Cardiac muscle cell (in vitro differentiated cells and primary cell): ENCODE measurements at places on chromosomes 2 and 18.
A peak's percentile ranks its signal among the peaks of the same experiment; 100 is the strongest.

- DNase-seq, result no peak
Observed at GRCh38 chr18:10820681-10821080, 294.9 kb downstream of the NAPG start.

- DNase-seq, result no peak
Observed at GRCh38 chr2:113176696-113177355, 3.1 kb downstream of the PSD4 start.

DNA sequence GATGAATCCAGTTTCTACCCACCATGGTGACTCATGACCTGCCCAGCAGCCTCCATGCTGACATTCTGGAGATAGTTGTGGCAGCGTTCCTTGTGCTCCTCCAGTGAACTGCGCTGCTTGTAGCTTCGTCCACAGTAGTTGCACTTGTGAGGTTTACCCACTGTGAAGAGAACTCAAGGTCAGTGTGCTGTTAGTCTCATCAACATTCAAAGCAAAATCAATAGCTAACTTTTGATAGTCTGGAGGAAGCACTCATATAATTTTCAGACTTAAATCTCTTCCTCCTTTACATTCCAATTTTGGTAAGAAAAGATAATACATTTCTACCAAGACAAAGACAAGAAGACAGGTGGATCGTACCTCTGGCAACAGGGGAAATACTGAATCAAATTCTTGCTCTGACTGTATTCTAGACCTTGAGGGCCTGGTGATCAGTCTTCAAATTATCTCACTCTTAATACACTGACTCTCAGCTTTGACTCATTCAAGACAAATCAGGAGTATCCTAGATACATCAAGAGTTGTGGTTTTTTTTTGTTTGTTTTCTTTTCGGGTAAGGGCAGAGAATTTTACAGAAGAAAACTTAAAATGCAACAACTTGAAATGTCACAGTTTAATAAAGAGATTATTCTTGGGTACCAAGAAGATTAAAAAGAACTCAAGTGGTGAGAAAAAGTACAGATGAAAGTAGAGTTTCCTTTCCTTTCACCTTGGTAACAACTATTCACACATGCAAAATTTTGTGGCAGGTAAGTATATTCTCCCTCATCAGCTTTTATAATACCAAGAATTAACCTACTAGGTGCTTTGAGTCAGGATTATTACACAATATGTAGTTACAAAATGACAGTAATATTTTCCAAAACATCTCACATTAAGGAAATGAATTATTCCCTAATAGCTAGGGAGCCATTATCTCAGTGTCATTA is 129.2 kb downstream of the IKZF2 start:
- no peak for DNase-seq

DNA sequence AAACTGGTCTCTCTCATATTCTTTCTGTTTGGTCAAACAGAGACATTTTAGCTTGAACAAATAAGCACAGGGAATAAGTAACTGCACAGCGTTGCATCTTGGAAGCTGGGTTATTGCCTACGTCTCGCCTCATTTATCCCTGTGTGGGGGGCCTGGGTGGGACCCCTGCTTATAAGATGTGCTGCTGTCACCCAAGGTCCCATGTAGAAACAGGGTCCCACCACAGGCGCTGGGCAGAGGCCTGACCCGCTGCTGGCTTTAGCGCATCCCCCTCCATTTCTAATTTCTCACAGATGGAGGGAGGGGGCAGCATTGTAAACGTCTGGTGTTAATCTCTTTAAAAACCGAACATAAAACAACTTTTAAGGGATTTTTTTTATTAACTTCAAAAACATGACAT is 207.8 kb downstream of the HDAC4 start:
- no peak for DNase-seq

- peak; percentile 72 for DNase-seq
Observed at GRCh38 chr2:28607730-28608499, 112.1 kb downstream of the PLB1 start.

GRCh38 chr18:10928772-10929373 is 220.5 kb downstream of the PIEZO2 start:
- no peak for DNase-seq

- DNase-seq, result peak; percentile 53
Observed at GRCh38 chr2:120910956-120911951, 175.6 kb downstream of the GLI2 start.

- DNase-seq, result peak; percentile 71
Observed at GRCh38 chr2:200483729-200484198, 26.1 kb downstream of the KCTD18 start.

GRCh38 chr2:114729026-114729425 is 286.6 kb downstream of the DPP10 start:
- peak; percentile 42 for DNase-seq

DNA sequence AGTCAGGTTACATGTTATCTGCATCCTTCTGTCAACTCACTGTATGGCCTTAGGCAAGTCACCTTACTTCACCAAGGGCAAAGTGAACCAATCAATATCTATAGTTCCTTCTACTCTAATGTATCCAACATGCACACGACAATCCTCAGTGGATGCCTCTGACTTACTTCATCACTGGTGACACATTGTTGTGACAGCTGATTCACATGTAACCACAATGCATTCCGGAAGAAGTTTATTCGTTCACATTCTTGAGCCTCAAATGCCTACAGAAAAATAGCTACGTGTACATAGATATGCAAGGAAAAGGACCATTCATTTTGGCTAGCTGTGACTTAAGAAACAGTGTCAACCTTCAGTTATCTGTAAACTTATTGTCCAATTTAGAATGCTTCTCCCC is 26.3 kb upstream of the EPG5 start:
- no peak for DNase-seq

DNA sequence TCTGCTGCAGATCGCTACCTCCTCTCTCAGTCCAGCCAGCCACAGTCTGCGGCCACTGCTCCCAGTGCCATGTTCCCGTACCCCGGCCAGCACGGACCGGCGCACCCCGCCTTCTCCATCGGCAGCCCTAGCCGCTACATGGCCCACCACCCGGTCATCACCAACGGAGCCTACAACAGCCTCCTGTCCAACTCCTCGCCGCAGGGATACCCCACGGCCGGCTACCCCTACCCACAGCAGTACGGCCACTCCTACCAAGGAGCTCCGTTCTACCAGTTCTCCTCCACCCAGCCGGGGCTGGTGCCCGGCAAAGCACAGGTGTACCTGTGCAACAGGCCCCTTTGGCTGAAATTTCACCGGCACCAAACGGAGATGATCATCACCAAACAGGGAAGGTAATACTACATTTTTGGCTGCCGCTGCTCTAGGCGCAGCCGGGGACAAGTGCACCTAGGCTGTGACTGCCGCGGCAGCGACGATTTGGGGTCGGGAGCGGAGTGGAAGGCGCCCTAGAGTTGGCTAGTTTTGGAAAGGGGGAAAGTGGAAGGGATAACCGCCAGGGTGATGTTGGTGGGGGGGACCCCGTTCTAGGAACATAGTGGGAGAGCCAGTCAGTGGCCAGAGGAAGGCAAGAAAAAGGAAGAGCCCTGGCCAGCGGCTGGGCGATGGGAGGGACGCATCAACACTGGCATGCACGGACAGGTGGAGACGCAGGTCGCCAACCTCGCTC is 776 bp downstream of the TBR1 start:
- no peak for DNase-seq

DNA sequence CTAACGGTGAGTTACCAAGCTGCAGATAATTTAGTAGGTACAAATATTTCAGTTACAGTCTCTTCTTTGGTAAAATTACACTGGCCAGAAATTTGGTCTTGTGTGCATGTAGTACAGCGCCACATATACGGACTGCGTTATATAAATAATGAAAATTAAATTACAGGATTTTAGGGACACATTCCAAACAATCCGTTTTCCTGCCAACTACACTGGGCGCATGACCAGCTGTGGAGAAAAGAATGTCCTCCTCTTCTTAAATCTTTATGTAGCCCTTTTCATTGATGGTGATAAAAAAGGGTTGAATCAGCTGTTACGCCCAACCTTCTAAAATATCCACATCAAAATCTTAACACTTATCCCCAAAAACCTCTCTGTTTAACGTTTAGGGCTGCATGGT is 37.5 kb downstream of the TCF4 start:
- DNase-seq, result peak; percentile 12

- no peak for DNase-seq
Observed at GRCh38 chr2:182173944-182174622, 188.4 kb downstream of the PPP1R1C start.

DNA sequence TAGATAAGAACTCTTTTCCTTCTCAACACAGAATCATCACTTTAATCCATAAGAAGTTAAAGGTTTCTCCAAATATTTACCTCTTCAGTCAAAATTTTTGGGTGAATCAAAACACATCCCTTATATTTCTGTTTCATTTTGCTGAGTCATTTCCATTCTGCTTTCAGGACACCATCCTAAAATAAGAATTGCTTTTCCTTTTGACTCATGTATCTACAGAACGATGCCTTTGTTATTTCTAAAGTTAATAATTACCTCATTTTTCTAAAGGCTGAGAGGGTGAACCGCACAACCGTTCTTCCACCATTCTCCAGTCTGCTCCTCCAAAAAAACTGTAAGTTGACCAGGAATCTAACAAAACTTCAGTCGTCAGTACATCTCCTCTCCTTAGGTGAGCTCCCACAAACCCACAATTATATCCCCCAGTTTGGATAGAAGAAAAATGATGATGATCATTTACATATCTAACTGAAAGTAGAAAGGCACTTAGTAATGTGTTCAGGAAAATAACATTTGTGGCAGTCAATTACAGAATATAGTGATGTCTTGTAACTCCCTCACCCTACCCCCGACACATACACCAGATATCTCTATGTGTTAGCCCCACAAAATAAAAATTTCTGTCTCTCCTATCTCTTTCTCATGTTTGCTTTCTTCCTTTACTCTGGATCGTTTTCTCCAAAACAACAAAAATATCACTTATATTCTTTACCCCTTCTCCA is 162.5 kb downstream of the RAD51AP2 start:
- DNase-seq, result no peak

DNA sequence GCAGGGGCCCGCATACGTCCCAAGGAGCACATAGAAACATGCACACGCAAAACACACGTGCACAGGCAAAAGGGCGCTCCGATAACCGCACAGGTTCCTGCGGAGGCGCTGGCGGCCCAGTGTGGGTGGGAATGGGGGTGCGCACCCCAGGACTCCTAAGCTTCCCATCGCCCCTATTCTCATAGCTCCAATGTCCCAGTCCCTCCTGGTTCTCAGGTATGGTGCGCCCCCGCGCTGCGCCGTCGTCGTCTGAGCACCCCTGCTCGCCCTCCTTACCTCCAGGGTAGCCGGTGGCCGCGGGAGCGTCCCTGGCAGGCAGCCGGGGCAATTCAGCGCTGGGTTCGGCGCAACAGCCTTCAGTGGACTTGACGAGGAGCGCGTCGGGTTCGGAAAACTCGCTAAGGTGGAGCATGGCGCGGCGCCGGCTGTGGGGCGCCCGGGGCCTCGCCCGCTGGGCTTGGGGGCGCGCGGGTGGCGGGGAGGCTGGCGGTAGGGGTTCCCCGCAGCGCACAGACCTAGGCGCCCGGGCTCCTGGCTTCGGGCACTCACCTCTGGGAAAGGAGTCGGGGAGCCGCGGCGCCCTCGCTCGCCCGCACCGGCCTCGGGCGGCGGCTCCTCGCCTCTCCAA is 328 bp downstream of the EGR4 start:
- no peak for DNase-seq

- DNase-seq, result peak; percentile 1
Observed at GRCh38 chr2:210169516-210170195, 1.6 kb downstream of the KANSL1L start.

GRCh38 chr2:227765788-227766372 is 20.2 kb downstream of the SCYGR8 start:
- DNase-seq, result no peak

DNA sequence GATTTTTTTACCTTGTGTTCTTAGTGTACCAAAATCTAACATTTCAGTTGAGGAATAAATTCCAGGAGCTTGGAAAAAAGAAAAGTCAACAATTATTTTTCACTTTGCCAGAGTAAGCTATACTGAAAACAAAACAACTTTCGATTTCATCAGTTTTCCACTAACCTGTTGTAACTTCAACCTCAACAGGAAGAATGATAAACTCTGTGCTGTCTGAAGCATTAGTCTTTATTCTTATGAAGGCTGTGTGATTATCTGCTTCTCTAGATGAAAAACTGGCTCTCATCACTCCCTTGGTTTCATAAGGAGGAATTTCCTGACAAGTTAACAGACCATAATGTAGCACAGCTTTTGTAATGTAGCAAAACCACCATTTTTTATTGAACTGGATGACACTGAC is 121.2 kb downstream of the ZAP70 start:
- peak; percentile 30 for DNase-seq

GRCh38 chr2:169739351-169739750 is 5.7 kb downstream of the KLHL23 start:
- DNase-seq, result no peak

GRCh38 chr2:68916226-68916625 is 36.5 kb downstream of the GKN2 start:
- no peak for DNase-seq

DNA sequence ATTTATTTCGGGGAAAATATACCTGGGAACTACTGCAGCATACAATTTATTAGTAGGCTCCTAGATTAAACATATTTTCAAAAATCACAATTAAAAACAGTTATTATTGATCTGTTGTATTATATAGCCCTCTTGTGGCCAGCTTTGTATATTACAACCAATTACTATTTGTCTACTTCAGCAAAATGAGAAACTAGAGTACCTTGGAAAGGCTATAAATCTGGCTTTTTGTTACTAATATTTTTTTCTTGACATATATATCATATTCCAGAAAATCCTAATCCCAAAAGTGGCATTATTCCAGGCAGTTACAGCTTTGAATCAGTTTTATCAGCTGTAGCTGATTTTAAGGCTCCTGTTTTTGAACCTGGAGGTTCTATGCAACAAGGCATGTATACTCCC is 101.2 kb downstream of the UBR3 start:
- DNase-seq, result peak; percentile 70
